ENCODE measurements at places on chromosomes 2 and 18.

DNA sequence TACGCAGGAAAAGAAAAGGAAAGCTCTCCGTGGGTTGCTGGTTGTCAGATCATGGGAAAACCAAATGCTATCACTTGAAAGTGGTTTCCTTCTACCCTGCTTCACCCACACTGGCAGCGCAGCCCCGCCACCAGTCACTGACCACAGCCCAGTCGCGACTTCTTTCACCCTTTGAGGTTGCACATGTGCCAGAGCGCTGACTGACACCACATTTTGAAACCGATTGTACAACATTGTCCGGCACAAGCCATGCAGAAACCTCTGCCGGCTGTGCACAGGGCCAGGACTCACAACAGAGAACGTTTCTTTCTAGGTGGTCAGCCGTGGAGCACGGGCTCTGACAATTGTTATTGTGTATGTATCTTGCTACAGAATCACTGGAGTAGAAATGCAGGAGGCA is 827.2 kb upstream of the POU3F3 start:
- no peak for DNase-seq

- peak; percentile 21 for DNase-seq
Observed at GRCh38 chr2:181374781-181375675, 82.2 kb upstream of the ITGA4 start.

DNA sequence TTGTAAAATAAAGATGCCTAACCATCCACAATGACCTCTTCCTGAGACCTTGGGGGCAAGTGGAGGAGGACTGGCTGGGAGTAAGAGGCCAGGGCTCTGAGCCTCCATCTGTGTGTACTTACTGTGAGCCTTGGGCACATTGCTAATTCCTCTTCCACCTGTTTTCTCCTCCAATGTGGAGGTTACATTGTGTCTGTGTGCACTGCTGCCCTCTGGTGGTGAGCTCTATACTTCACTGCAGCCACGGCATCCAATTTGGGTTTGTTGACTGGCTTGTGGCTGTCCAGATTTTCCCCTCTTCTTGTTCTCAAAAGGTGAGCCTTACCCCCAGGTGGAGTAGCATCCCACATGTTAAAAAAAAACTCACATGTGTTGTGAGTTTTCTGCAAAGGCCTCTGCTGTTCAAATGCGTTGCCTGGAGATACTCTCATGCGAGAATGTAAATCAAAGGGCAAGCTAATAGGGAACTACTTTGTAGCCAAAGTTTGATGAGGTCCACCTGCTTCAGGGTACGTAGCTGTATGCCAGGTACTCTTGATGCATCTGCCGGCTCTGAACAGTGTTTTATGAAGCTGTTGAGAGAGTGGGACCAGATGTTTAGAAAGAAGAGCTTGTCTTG is 80.8 kb downstream of the APOB start:
- DNase-seq: peak; percentile 70

- DNase-seq: no peak
Observed at GRCh38 chr2:48568547-48568946, 38.6 kb downstream of the STON1 start.

GRCh38 chr2:145166731-145167302 is 646.9 kb upstream of the ZEB2 start:
- DNase-seq: no peak

- DNase-seq: no peak
Observed at GRCh38 chr2:217512259-217512658, 490.5 kb downstream of the TNS1 start.

- DNase-seq: no peak
Observed at GRCh38 chr2:64165706-64166105, 21.5 kb upstream of the PELI1 start.

DNA sequence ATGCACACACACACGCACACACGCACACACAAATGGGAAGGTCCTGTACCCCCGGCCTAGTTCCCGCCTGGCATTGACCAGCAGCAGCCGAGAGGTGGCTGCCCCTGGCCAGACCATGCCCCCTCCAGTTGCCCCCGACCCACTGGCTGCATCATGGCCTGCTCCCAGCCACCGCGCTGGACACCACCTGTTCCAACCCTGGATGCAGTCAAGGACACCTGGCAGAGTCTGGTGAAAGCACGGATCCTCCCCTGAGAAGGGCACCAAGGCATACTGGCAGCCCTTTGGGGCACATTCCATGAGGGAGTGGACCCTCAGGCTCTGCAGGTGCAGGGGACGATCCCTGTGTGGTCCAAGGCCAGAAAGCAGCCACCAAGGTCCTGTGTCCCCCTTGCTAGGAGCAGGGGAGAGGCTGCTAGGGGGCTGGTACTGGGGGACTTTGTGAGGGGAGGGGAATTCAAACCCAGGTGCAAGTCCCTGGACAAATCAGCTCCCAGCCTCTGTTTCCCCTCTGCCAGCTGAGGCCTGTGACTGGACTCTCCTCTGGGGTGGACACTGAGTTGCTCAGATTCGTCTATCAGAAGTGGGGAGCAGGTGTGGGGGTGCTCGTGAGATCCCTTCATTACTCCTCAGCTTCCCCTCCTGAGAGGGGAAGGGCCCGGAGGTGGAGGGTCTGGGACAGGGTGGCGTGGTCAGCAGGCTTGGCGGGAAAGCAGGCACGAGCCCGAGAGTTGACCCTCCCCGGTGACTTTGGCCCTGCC is 3.5 kb downstream of the ESPNL start:
- DNase-seq: no peak
